Left ventricle myocardium inferior (tissue), 1 donor: ENCODE measurements at places on chromosomes 13 and 19. TPM values are rescaled to one million over a fixed set of nuclear protein-coding genes. Genes with fewer than 3 reads are reported as not detected.

The ZNF383 gene
- total RNA-seq: 8.9 TPM

The FCGBP gene
- total RNA-seq: 4.1 TPM

The COX6B2 gene
- total RNA-seq: not detected

DNA sequence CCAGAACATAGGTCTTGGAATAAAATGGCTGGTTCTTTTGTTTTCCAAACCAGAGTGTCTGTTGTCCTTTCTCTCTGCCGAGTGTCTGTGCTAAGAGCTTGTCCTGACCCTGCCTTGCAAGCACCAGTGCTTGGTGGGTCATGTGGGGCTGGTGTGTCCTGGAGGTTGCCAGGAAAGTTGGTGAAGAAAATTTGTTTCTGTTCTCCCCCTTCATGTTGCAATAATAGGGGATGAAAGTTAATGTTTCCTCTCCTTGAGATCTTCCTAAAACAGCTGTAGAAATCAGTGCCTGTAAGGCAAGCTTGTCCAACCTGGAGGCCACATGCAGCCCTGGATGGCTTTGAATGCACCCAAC lies 2.7 kb downstream of the HAMP start:
- no peak for DNase-seq

- no peak for DNase-seq
Observed at GRCh38 chr19:46860846-46861690, at the start of gene ARHGAP35. ARHGAP35 (plus strand) TSS chr19:46860997; CDS start chr19:46918676, 57,679 bp downstream.

- no peak for DNase-seq
Observed at GRCh38 chr19:1125601-1126467, 22.0 kb downstream of the GPX4 start.

- no peak for DNase-seq
Observed at GRCh38 chr19:42683917-42684513, 56.3 kb downstream of the PSG3 start.

DNA sequence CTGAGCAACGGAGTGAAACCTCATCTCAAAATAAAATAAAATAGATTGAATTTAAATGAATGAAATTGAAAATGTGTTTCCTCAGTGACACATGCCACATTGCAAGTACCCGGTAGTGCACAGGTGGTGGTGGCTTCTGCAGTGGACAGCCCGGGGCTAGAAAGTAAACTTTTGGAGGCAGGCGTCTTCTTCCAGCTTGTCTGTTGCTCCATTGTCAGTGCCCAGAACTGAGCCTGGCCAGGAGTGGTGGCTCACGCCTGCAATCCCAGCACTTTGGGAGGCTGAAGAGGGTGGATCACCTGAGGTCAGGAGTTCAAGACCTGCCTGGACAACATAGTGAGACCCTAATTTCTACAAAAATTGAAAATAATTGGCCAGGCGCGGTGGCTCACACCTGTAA lies 5.7 kb downstream of the MYH14 start:
- no peak for DNase-seq

DNA sequence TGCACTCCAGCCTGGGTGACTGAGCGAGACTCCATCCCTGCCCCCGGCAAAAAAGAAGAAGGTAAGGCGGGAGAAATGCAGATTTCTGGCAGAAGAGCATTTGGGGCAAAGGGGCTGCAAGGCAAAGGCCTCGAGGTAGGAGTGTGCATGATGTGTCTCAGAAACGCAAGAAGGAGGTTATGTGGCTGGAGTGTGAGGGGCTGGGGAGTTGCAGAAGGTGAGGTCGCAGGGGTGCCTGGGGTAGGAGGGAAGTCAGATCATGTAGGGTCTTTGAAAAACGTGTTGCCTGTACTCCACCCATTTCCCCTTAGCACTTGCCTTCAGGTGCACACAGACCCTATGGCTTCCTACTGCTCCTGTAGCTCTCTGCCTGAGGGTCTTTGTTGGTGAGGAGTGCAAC lies 29.9 kb downstream of the KCTD15 start:
- DNase-seq: no peak

DNA sequence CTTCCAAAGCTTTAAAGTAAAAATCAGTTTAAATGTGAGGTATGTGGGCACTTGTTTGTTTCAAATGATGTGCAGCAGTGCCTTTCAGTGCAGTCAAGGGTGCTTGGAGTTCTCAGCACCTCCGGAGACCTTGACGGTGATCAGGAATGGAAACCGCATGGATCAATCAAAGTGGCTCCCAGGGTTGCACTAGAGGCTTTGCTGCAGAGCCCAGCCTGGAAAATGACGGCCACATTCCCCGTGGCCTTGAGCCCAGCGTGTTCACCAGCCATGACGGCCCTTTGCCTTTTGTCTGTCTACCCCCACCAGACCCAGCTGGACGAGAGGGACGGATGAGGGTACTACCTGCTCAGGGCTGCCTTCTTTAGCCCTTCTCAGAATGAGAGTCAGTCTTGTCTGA lies 320.0 kb downstream of the TEX29 start:
- DNase-seq: no peak

GRCh38 chr13:60167121-60167520 lies 3.4 kb upstream of the DIAPH3 start:
- DNase-seq: no peak

GRCh38 chr19:21604351-21604926 lies 99.0 kb downstream of the ZNF429 start:
- DNase-seq: no peak

DNA sequence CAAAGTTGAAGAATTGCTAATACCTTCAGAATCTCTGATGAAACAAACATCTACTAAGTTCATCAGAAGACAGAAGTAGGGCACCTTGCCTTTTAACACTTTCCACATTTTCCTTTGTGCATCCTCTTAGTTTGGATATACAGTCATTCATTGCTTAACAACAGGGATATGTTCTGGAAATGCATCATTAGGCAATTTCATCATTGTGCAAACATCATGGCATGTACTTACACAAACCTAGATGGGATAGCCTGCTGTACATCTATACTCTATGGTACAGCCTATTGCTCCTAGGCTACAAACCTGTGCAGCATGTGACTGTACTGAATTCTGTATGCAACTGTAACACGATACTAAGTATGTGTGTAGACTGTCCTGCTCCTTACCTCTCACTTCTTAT lies 169.8 kb downstream of the SUCLA2 start:
- DNase-seq: no peak

- DNase-seq: no peak
Observed at GRCh38 chr13:24281188-24282008, 28.0 kb upstream of the C1QTNF9 start.

DNA sequence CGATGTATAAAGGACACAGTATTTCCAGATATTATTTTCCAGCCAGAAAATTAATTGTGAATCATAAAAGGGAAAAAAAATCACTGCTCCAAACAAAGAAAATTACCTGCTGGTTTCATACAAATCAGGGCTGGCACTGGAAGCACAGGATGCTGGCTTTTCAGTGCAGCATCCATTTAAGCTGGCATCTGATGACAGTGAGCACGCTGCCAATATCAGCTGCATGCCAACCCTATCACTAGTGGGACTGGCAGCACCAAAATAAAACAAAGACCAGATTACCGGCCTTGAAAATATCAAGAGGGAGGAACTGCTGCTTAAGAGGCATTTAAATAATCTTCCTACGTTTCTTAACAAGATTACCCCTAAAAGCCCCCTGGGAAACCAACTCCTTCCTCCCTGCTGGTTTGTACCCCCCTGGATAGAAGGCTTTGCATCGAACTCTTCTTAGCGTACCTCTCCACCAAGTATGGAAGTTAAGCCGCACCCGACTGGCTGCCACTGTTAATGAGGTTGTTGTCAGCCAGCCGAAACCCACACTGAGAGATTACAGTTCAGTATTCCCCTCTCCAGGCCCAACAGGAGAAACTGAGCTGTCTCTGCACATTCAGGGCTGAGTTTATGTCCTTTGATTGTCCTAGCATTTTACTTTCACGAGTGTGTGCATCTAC lies 257.8 kb downstream of the EFNB2 start:
- DNase-seq: peak; percentile 33

- no peak for DNase-seq
Observed at GRCh38 chr13:34757441-34757840, 184.6 kb upstream of the NBEA start.

DNA sequence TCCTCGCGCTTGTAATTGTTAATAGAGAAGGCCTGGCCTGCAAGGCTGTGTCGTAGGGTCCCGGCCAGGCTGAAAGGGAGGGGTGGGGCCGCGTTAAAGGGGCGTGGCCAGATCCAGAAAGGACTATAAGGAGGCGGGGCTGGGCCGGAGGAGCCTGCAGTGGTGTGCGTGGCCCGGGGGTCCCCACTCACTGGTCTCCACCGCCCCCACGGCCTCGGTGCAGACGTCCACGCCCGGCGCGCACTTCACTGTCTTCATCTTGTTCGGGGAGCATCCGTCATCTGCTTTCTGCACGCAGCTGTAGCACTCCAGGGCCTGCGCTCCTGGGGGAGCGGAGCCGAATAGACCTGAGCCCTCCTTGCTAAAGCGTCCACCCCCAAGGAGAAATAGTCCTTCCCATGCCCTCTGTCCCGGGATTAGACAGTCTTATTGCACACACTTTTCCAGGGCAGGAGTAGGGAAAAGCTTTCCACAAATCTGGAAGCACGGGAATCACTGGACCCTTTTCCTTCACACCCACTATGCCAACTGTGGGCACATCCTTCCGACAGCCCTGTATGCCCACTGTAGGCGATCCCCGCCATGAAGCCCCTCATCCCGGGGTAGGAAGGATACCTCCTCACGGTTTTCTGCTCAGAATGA lies 1.2 kb downstream of the LYPD3 start:
- peak; percentile 78 for DNase-seq
